ENCODE measurements at places on chromosomes 13 and 19.

DNA sequence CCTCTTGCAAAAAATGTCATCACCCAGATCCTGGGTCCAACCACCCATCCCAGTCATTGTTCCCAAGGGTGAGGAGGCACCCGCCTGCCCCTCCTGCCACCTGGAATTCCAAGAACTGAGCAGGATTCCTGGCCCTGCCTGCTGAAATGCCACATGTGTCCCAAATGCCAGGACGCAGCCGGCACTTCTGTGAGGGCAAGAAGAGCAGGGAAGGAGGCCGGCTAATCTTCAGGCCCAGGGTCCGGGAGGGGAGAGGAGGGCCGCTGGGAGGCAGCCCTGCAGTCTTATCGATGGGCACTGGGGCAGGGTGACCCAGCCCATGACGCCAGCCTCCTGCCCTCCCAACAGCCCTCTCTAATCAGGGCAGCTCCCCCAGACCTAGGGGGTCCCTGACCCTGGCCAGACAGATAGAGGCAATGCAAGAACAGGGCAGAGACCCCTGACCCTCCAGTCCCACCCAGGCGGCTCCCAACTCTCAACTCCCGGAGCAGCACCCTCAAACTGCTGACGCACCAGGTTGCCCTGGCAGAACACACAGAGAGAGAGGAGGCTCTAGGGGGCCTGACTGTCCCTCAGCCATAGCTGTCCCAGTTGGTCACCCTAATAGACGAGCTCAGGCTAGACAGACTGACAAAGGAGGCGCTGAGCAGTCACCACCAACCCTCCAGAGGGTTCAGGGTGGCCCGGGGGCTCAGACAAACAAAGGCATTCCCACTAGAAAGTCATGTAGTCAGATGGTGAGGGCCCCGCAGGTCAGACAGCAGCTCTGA is 1.5 kb downstream of the MFSD12 start:
- DNase-seq = no peak

DNA sequence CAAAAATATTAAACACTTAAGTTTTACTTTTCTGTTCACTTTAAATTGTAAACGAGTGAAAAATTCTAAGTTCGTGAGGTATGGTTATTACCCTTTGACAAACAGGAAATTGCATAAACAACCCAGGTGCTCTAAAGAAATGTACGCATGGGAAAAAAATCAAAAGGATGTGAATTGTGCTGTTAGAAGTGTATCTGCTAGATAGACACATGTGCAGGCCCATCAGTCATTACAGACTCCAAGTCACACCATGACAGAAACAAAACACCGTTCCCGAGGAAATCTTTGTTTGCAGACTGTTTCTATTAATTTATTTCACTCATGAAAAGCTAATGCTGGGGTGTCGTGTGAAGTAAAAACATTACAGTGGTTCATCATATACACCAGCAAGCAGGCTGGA is 17.0 kb upstream of the DOCK9 start:
- DNase-seq = no peak

GRCh38 chr13:46507981-46508380 is 45.0 kb upstream of the LRCH1 start:
- DNase-seq = no peak

- DNase-seq = no peak
Observed at GRCh38 chr19:7748756-7749155, 1.4 kb upstream of the CD209 start.

DNA sequence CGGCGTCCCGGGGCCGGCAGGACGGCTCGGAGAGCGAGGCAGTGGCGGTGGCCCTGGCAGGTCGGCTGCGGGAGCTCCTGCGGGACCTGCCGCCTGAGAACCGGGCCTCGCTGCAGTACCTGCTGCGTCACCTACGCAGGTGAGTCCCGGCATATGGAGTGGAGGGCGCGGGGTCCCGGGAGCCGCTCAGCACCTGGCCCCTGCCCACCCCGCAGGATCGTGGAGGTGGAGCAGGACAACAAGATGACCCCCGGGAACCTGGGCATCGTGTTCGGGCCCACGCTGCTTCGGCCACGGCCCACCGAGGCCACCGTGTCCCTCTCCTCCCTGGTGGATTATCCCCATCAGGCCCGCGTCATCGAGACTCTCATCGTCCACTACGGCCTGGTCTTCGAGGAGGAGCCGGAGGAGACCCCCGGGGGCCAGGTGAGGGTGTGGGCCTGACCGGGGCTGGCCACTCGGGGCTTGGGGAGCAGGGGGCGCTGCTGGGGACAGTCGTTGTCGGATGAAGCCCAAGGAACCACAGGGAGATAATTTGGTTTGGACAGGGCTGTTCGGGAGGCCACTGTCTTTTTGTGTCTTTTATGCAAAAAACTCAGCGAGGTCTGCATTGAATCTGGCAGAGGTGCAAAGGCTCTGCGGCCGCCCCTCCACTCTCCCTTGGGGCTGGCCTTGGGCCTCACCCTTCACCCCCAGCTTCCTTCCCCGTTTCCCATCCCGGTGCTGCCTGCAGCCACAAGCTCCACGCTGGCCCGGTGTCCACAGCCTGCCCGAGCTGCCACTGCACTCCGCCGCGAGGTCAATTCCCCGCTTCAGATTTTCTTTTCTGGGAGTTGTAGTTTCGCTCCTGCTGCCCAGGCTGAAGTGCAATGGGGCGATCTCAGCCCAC is 12.0 kb downstream of the POLR2E start:
- DNase-seq = no peak

- no peak for DNase-seq
Observed at GRCh38 chr13:50701469-50701868, 142.0 kb downstream of the DLEU7 start.

DNA sequence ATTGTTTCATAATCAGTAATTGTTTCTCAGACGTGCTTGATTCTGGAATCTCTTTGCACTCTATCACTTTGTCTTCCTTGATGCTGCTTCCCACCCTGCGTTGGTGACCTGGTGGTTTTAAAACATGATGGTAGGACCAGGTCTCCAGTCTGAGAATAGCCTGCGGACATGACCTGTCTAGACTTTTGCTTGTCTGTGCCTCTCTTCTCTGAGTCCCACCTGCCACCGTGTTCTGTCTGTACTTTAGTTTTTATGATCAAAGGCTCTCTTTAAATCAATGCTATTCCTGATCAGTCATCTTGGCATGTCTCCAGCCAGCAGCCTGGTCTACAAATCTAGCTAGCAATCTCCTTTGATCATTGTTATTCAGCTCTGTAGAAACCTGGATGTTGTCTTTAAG is 933.9 kb downstream of the DIAPH3 start:
- no peak for DNase-seq

DNA sequence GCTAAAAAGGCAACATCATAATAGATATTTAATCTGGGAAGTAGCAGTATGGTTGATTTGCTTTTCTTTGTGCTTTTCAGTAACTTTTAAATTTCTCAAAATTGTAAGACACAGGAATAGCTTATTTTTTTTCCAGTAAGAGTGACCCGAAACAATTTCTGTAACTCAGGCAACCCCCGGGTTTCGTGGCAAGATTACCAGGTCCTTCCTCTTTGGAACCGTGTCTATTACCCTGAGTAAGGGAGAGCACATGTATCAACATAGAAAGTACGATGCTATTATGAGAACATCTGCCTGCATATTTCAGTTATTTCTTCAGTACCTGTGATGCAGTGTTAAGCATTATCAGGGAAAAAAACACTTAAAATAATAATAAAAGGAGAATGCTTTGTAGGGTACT is 64.1 kb downstream of the DOCK9 start:
- DNase-seq = no peak

DNA sequence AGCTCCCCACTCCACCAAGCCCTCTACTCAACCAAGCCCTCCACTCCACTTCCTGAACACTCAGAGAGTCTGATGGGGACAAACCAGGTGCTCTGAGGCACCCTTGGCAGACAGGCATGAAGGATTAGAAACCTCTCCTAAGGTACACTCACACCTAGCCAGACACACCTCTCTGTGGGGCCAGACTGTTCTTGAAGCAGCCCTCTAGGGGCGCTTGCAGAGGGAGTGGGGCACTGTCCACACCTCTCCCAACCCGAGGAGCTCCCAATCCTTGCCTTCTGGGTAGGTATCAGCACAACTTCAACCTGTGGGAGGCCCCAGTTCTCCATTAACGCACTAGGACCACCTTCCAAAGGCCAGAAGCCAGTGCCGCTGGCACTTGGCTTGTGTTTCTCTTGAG is 108.7 kb upstream of the VSTM2B start:
- no peak for DNase-seq

- peak; percentile 91 for DNase-seq
Observed at GRCh38 chr13:112177450-112178288, 110.7 kb downstream of the SOX1 start.

DNA sequence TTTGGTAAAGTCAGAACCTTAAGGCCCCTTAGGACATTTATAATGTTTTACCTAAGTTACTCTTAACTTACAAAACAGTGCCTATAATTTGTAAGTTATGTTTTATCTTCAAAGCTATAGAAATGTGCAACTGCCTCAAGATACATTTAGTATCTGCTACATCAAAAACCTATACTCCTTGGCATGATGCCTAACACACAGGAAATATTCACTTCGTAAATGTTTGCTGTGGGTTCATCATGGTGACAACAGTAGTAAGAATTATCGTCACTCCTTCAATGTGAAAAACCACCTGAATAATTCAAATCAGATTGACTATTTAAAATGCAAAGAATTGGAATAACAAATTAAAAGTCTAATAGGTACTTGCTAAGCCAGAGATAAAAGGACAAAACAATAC is 184.1 kb downstream of the DIAPH3 start:
- DNase-seq = no peak

DNA sequence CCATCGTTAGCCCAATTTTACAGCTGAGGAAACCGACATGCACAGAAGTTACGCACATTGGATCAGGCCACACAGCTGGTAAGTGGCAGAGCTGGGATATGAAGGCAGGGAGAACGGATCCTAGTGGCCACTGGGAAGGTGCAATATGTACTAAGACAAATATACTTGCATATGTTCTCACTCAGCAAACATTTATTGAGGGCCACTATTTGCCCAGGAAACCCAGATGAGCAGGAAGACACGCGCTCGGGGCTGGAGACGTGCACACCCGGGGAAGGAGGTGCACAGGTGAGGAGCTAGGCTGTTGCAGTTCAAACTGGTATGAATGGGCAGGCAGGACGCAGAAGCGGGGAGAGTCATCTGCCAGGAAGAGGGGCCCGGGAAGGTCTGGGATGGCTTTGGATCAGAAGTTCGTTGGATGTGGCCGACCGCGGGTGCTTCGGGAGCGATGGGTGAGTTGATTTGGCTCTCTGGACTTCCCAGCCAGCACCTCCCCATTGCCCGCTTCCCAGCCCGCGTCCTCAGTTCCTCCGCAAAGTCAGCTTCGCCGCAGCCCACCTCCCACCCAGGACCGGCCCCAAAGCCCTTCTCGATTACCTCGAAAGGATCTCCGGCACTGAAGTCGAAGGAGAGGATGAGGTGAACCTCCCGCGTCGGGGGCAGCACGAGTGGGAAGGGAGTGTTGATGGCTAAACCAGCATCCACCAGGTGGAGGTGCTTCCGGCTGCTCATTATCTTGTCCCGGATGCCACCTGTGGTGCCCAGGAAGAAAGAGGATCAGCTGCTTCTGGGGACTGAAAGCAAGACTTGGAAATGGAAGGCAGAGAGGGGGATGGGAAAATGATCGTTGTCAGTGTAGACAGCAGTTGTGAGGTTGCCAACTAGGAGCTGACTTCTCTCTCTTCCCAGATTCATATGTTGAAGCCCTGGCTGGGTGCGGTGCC is 17.8 kb upstream of the CABP5 start:
- DNase-seq = no peak

GRCh38 chr13:111611651-111612050 is 291.2 kb downstream of the TEX29 start:
- no peak for DNase-seq

DNA sequence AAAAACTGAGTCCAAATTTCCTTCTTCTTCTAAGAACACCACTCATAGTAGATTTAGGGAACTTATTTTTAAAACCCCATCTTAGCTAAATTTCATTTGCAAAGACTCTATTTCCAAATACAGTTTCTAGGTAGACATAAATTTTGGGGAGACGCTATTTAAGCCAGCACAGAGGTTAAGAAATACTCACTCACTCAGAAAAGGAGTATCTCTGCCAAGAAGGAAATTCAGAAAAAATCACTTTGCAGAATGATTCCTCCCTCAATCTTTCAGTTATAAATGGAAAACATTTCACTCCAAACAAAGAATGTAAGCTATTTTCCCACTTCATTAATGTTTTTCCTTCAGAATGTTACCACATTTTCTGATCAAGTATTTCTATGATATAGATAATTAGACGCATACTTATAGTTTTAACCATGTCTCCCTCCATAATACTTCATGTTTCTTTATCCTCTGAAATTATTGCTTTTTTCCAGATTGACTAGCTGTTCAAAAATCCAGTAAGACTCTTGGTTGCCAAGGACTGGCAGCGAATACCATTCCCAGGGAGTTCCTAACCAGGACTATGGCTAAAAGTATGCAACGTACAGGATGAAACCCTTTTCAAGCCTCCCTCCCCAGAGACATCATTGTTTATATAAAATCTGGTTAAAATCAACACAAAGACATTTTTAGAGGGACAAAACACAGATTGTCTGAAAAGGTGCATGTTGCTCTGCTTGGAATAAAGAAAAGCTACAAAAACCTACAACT is 52.5 kb upstream of the RXFP2 start:
- no peak for DNase-seq

- no peak for DNase-seq
Observed at GRCh38 chr19:35908010-35908441, at the start of gene TYROBP. TSS of gene TYROBP (minus strand) at chr19:35908295. CDS start at chr19:35908228, 67 bp downstream.

Measured in lung (tissue), 17 donors.